ENCODE measurements at places on chromosomes 12 and 14.
A peak's percentile ranks its signal among the peaks of the same experiment; 100 is the strongest.

DNA sequence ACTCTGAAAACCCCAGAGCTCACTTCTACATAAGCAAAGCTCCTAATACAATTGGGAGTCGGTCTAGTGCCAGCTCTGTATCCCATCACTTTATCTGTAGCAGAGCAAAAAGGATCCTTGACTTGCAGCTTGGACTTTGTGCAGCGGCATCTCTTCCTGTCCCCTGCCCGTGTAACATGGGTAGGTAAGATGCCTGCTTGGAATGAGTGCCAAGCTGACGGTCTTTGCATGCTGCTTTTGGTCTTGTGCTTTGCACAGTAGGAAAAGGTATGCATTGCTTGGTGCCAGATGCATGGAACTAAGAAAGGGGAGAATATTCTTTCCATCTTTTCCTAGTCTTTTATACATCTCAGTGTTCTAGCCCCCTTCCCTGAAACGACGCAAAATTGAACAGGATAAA, 6.9 kb upstream of the PLEKHH1 start:
- DNase-seq, result no peak

- DNase-seq, result no peak
Observed at GRCh38 chr14:52315355-52315718, 1.2 kb downstream of the PTGER2 start.

GRCh38 chr12:84361651-84362551, 550.7 kb downstream of the SLC6A15 start:
- DNase-seq, result peak; percentile 17

- DNase-seq, result peak; percentile 71
Observed at GRCh38 chr12:56634242-56634836, 4.2 kb upstream of the BAZ2A start.

DNA sequence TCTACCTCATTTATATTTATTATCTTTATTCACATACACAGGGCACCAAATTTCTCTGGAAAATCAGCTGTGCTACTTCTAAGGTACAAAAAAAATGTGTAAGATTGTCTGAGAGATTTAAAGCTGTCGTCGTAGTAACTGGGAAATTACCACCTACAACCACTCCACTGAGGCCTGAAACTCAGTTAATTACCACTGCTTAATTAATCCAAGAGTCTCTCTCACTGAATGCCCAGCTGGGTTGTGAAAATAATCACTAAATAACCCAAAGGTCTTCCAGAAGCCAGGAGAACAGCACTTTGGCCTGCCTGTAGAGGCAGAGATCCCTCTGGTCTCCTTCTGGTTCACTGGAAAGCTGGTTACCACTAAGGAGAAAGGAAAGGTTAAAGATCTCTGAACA, 207.2 kb upstream of the TMPO start:
- no peak for DNase-seq

DNA sequence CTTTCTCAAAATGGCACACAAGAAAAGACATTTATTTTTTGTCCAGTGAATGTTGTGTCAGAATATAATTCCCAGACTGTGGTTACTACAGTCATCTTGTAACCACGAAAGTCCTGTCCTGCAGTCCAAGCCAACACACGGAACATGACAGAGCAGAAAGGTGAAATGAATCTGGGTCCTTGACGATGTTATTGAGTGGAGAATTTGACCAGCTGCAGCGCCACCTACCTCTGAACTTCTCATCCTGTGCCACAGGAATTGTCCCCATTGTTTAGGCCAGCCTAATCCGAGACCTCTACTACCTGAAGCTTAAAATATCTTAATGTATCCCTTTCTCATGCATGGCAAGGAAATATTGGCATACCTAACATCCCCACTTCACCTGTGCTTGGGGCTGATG, 64.1 kb upstream of the OTX2 start:
- DNase-seq, result no peak

DNA sequence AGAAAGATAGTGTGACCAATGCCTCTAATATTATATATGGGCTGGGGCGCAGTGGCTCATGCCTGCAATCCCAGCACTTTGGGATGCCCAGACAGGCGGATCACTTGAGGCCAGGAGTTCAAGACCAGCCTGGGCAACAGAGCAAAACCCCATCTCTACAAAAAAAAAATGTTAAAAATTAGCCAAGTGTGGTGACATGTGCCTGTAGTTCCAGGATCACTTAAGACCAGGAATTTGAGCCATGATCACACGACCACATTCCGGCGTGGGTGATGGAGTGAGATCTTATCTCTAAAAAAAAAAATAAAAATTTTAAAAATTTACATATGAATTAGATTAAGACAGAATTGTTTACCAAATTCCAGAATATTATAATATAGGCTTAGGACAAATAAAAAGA, 12.0 kb downstream of the TM7SF3 start:
- DNase-seq, result no peak

GRCh38 chr12:29039013-29039412, 110.1 kb upstream of the FAR2 start:
- DNase-seq, result no peak

- DNase-seq, result no peak
Observed at GRCh38 chr14:80629606-80630005, 311.9 kb downstream of the CEP128 start.

DNA sequence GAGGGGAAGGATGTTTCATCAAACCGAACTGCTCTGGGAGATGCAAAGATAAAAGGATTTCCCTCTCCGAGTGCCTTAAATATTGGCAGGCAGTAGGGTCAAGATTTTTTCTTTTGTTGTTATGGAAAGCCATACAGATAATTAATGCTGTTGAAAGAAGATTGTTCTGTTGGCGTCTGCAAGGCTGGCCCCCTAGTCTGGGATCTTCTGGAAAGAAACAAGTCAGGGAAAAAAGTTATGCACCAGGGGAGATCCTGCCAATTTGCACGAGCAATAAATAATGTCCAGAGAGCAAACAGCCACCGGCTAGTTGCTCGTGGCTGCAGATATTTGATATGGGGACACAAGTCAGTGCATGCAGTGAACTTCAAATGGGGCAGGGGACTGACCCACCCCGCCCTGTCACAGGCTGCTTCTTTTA, 202.1 kb upstream of the MYL2 start:
- DNase-seq, result no peak

GRCh38 chr12:98738539-98738938, 93.4 kb downstream of the APAF1 start:
- no peak for DNase-seq

Measured in ovary (tissue), 10 donors.